Glutamatergic neuron (in vitro differentiated cells): ENCODE measurements at places on chromosomes 7 and 10. TPM values are rescaled to one million over a fixed set of nuclear protein-coding genes. Genes with fewer than 3 reads are reported as not detected.

DNA sequence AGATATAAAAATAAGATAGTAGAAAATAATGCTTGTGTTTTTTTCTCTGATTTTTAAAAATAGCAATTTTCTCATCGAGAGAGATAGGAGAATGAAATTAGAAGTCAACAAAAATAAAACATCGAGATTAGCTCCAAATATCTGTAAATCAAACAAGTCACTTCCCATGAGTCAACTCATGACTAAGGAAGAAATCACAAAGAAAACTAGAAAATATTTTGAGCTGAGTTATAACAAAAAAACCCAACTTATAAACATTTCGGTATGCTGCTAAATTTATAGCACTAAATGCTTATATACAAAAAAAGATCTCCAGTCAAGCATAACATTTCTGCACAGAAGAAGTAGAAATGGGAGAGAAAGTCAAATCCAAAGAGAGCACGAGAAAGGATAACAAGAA is 140.1 kb downstream of the ITGA8 start:
- no peak for DNase-seq

GRCh38 chr7:104936546-104936945 is 77.5 kb upstream of the KMT2E start:
- DNase-seq = no peak

DNA sequence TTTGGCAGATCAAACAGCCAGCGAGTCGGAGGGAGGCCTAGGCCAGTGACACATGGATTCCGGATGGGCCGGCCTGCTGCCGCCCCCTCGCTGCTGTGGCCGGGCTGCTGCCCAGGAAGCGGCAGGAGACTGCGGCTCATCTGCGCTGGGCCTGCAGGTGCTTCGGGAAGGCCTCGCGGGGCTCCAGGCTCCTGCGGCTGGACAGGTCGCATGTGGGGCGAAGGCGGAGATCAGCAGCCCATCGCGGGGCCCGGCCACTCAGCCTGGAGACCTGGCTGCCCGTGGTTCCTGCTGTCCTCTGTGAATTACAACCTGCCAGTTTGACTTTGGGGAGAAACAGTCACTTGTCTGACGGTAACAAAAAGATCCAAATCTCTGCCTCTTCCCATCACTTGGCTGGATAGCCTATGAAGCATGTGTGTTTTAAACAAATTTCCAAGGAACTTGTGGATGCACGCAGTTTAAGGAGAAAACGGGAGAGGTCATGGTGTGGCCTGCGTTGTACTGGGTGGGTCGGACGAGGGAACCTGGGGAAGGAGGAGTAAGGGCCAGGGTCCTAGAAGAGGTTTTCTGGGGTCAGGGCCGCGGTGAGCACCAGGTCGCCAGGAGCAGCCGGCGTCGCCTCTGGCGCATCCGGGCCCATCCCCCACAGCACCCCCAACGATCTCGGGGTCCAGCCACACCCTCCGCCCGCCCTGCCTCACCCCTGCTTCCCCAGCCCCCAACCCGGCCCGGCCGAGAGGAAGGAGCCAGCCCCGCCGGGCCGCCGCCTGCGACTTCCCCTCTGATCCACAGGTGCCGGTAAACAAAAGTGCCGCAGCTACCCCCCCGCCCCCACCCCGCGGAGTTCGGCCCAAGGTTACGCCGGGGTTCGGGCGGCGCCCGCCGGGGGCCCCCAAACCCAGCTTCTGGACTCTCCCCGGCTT is 1.6 kb downstream of the SPOCK2 start:
- peak; percentile 52 for DNase-seq

DNA sequence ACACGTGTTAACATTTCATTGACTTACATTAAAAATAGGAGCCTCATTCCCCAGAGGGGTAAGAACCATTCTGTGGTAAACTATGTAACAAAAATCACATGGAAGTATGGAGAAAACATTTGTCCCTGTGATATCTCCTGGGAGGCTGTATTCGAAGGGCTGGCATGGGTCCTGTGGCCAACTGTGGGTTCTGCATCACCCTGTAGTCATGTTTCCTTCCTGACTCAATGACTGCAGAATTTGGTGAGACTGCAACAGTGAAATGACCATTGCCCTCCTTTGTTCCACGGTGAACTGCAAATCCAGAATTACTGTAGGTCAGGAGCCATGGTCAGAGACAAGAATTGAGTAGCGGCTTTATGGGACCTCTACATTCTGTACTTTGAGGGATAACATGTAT is 3.6 kb upstream of the ZEB1 start:
- DNase-seq = no peak

DNA sequence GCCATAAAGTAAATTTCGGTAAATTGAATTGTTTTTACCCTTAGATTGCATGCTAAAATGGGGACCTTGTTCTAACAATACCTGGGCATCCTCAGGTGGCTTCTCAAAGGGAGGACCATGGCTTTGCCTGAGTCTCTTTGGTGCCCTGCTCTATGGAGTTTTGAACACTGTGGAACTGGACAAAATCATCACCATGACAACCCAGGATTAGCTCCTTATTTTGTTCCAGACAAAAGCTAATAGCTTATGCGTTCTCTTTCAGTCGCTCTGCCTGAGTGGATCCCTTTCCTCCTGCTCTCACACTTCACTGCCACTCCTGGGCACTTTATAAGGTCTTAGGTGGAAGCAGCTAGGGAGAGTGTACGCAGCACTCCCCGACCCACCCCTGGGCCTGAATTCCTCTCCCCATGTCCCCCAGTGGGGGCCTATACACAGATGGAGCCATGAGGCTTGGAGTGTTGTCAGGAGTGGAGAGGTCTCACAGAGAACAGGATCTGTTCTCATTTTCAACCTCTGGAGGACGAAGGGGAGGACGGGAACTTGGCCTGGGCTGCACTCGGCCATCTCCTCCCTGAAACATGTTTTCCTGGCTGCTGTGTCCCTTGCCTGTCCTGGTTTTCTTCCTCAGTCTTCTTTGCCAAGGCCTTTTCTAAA is 19.0 kb downstream of the ADCYAP1R1 start:
- DNase-seq = no peak

DNA sequence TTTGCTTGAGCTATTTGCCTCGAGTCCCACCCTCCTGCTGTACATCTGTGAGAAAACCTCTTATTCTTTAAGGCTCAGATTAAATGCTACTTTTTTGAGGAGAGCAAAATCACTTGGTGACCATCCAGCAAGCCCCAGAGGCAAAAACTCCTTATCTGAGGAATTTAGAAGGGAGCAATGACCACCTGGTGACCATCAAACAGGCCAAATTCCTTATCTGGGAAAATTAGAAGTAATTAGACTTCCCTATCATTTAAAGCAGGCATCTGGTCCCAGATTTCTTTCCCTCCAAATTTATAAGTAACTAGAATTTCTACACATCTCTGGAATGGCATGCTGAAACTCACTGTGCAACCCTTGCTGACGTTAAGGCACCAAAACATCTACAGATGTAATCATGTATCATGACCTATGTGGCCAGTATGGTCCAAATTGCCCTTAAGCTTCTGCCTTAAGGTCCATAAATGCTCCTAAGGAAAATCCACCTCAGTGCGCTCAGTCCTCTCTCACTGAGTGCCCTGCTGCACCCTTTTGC is 40.9 kb upstream of the PDLIM1 start:
- no peak for DNase-seq

DNA sequence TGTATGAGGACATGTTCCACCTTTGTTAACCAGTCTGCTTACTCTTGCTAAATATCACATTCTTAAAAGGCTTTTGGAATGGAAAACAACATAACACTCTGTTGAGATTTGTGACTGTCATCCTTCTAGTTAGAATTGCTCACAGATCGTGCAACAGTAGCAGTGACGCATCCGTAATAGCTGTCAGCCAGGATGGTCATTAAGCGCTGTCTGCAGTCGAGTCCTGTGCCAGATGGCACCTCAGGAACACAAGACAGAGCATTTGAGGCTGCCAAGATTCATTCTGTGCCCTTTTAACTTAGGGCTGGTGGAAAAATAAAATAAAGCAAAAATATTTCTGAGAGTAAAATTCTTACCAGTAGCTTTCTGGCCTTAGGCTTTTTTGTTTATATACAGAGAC is 348.6 kb downstream of the ANKRD7 start:
- DNase-seq = peak; percentile 37

GRCh38 chr7:141534757-141535737 is 16.2 kb upstream of the AGK start:
- DNase-seq = no peak

DNA sequence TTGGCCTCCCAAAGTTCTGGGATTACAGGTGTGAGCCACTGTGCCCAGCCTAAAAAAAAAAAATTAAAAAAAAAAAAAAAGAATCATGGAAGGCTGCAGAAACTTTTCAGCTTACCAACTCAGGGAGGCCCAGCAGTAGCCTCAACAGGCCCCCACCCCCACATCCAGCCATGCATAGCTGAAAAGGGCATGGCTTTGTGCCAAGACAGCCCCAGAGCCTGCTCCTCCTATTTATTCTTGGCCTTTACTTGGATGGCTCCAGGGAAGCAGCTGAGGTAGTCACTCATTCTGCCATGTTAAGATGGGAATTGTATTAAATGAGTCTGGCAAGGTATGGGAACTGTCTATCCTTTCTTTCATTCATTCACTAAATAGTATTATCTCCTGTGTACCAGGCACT is 13.7 kb upstream of the CNNM2 start:
- DNase-seq = no peak

- no peak for DNase-seq
These were observed 162.4 kb upstream of the MDFIC start for GRCh38 chr7:114759347-114760062.

DNA sequence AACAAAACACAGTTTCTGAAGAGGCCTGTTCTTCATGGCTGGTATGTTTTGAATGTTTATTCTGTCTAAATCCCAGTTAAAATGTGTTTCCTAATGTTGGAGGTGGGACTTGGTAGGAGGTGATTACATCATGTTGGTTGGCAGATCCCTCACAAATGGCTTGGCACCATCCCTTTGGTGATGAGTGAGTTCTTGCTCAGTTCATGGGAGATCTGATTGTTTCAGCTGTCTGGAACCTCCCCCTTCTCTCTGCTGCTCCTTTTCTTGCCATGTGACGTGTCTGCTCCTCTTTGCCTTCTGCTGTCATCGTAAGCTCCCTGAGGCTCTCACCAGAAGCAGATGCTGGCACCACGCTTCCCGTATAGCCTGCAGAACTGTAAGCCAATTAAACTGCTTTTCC is 383.6 kb upstream of the TPK1 start:
- DNase-seq = peak; percentile 19

The GARIN1A gene
- total RNA-seq = 8.2 TPM

The AKR1C3 gene
- 0.49 TPM for total RNA-seq

The EGR2 gene
- total RNA-seq = 0.37 TPM

The SPDYE2 gene
- not detected for total RNA-seq

The LRRC17 gene
- total RNA-seq = 0.34 TPM

The CASTOR2 gene
- 74.2 TPM for total RNA-seq

The NUTM2E gene
- total RNA-seq = 0.86 TPM
